Muscle of arm (tissue), 14 donors: ENCODE measurements at places on chromosomes 4 and X. TPM values are rescaled to one million over a fixed set of nuclear protein-coding genes. Genes with fewer than 3 reads are reported as not detected.

UGT2B11 gene
- polyA plus RNA-seq = not detected

- DNase-seq = no peak
Observed at GRCh38 chr4:5770051-5770450, 59.0 kb downstream of the EVC start.

DNA sequence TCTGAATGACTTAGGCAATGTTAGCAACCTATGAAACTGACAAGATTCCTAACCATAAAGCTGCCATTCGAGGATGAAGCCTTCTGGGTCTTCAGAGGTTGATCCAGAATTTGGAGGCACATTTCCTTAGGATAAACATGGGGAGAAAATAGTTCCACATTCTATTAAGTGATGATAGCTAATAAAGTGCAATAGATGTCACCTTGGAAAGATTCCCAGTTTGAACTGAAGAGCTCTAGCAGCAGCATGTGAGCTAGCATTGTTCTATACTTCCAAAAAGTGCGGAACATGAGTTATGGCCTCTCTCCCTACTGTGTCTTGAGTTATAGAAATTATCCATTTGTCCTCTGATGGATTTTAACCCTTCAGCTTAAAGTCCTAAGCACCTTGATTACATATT lies 991.4 kb upstream of the SLIT2 start:
- DNase-seq = no peak

- no peak for DNase-seq
Observed at GRCh38 chr4:112361181-112361791, 64.1 kb downstream of the ALPK1 start.

MAGEA1 gene
- polyA plus RNA-seq = not detected

DNA sequence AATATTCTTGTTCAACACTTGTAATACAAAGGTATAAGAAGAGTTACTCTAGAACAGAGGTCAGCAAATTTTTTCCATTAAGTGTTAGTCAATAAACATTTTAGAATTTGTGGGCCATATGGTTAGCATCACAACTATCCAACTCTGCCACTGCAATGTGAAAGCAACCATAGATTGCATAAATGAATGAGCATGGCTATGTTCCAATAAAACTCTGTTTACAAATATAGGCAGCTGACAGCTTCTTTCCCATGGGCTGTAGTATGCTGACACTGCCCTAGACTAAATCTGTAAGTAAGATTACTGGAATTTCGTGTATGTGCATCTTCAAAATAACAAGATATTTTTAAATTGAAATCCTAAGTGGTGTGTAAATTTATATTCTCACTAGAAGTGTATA lies 73.7 kb downstream of the GABRA2 start:
- no peak for DNase-seq

- no peak for DNase-seq
Observed at GRCh38 chr4:176798540-176798939, 5.8 kb upstream of the VEGFC start.

PPP2R2C gene
- not detected for polyA plus RNA-seq

- no peak for DNase-seq
Observed at GRCh38 chr4:70808151-70808550, 31.5 kb downstream of the GRSF1 start.
